Activated T-helper 9 cell treated with anti-CD3 and anti-CD28 coated beads, Interleukin-2, amount 50 U/mL, for 16 hours (primary cell): ENCODE measurements at places on chromosomes 4 and X.

DNA sequence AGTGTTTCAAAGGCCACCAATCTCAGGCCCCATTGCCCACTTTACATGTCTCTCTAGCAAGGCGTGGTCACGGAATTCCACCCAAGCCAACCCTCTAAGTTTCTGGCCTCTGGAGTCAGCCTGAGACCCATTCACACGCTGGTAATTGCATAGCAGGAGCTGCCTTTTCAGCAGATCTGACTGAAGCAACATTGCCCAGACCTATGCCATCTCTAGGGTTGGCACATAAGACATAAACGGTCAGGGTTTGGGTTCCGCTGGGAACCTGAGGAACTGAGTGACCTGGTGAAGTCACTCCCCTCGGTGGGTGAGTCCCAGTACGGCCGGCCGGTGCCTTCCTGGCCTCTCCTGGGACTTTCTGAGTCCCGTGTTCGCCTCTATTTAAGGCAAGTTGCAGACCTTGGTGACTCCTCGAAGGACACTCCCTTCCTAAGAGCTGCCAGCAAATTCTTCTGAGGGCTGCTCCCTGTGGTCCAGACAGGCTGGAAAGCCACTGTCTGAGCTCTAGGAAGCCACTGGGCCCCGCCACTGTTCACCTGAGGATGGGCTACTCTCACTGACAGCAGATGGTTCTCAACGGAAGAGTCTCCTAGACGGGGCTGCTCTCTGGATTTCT, 15.9 kb downstream of the CTAG1A start:
- no peak for DNase-seq

DNA sequence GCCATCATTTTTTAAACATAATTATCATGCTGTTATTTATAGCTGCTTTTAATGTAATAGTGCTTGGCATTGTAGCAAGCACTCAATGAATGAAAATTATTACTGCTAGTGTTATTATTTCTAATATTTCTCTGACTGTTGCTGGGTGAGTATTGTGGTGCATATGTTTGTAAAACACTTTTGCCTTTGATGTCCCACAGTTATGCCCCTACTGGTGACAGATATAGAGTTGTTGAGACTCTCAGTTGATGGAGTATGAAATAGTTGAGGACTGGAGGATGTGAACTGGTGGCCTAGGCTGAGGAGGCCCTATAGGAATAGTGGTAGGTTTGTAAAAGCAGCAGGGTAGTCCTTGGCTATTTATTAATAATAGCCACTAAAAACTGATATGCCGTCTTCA, 9.6 kb downstream of the INTS6L start:
- no peak for DNase-seq

DNA sequence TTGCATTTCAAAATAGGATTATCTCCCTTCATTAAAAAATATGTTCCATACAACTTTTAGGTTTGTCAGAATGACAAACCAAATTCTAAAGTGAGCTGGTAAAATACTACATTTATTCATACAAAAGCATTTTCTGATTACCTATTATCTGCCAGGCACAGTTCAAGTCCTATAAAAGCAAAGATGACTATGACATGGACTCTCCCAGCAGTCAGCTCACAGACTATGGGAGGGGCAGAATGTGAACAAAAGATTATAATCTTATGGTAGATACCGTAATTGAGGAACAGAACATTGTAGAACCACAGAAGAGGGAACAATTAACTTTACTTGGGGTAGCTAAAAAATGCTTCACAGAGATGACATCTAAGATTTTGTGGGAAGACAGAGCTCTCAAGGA, 12.4 kb downstream of the PAQR3 start:
- DNase-seq: no peak

- no peak for DNase-seq
Measured at GRCh38 chrX:107323786-107324492, 117.5 kb downstream of the DNAAF6 start.

DNA sequence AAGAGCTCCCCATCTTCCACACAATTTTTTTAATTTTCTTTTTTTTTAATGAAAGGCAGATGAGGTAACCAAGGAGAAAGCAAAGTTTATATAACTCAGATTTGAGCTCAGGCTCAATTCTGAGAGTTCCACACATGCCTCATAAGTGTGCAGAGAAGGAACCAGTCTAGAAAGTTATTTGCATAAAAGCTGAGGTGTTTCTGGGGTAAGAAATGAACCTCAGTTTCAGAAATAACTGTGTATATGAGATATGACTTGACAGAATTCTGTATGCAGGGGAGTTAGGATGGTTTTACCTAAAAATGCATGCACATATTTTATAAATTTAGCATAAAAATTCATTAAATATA, 51.3 kb downstream of the DTHD1 start:
- no peak for DNase-seq

DNA sequence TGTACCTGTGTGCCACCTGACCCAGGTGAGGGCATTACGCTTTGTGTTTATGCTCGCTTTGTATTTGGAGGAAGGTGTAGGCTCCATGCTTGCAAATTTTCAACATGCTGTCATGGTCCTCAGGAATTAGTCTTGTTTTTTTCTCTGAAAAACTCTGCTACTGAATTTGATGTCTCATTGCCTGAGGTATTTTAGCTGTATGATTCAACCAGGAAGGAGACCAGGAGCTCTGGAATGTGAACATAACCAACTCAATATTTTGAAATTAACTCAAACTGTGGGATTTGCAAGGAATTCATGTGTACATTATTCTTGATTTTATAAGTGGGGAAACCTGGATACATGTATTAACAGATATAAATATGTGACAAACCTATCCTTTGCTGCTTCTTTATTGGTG, 134.1 kb downstream of the SLC4A4 start:
- DNase-seq: no peak

DNA sequence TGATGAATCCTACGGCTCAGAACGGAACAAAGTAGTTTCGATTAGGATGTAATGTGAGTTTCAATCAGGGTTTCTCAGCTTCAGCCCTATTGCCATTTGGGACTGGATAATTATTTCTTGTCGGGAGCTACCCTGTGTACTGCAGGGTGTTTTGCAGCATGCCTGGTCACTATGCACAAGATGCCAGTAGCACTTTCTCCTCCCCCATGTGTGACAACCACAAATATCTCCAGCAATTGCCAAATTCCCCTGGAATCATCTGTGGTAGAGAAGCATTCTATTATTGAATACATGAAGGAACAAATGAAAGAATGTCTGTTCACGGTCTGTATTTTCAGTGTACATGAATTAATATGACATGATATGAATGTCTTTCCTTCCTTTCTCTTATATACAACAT, 782.9 kb upstream of the FTHL17 start:
- DNase-seq: no peak

DNA sequence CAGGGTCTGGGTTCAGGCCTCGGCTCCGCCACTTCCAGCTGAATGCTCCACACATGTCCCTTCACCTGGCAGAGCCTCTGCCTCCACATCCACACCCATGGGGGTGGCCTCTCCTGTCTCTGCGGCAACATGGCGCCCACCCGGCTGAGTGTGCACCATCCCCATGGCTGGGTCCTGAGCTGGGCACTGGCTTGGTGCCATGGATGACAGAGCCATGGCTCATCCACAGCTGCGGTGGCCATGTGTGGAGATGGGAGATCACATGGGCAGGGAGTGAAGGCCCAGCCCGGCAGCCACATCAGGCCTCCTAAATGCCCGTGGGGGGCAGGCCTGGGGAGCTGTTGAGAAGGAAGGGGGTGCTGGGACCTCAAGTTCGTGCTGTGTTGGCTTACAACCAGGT, 213.7 kb downstream of the AFAP1 start:
- no peak for DNase-seq

- DNase-seq: no peak
Measured at GRCh38 chr4:26083987-26084386, 170.0 kb downstream of the SMIM20 start.

- DNase-seq: no peak
Measured at GRCh38 chr4:111556141-111556781, 589.0 kb upstream of the FAM241A start.

- no peak for DNase-seq
Measured at GRCh38 chr4:7956934-7957656, 17.4 kb upstream of the AFAP1 start.

- no peak for DNase-seq
Measured at GRCh38 chr4:87758270-87758669, 41.1 kb upstream of the IBSP start.

DNA sequence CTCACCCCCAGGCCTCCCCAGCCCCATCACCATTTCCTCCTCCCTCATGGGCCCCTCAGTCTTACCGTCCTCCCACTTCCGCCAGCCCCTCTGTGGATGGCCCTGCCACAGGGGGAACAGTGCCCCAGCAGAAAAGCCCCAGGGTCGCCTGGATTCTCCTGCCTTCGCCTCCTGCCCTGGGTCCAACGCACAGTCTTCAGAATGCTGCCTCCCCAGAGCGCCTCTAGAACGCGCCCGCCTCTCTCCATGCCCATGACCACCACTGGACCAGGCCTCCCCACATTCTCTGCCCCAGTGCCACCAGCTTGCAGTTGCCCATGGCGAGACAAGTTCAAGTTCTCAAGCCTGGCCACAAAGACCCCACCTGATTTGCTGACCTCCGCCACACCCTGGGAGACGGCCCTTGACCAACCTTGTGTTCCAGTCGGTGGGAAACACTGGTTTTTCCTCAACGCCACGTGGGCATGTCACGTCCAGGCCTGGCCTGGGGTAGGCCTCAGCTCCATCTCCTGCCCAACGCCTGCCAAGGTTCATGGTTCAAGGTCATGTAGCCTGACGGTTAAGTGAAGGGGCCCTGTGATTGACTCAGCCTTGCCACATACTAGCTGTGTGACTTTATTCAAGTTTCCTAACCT, 634 bp upstream of the PLXNB3 start:
- DNase-seq: no peak

DNA sequence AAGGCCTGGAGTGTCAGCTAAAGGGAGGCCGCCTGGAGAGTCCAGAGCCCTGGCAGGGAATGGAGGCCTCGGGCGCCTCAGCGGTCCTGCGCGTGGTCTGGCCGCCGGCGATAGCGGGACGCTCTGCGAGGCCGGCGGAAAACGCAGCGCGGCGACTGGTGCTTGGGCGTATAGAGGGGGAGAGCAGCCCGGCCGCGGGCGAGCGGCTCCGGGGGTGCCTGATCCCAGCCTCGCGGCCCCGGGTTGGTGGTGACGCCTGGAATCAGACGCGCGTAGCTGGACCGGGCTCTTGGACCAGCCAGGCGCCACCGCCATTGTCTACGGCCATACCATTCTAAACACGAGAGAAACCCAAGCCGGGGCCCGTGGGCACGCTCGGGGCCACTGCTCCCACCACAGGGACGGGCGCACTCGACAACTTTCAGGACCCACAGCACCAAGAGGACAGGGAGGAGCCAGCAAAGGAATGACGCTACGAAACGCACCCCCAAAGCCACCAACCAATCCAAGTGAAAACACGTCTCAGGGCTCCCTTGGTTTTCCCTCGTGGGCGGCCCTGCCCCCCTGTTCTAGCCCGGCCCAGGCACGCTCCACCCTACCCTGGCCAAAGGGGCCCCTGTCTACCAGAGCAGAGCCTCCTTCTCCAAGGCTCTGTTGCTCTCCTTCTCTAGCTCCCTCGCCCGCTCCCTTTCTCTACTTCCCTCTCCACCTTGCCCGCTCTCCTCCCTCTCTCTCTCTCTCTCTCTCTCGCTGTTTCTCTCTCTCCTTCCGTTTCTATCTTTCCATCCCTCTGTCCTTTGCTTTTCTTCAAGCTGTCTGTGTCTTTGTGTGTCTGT, 7.8 kb downstream of the FRG2 start:
- no peak for DNase-seq

DNA sequence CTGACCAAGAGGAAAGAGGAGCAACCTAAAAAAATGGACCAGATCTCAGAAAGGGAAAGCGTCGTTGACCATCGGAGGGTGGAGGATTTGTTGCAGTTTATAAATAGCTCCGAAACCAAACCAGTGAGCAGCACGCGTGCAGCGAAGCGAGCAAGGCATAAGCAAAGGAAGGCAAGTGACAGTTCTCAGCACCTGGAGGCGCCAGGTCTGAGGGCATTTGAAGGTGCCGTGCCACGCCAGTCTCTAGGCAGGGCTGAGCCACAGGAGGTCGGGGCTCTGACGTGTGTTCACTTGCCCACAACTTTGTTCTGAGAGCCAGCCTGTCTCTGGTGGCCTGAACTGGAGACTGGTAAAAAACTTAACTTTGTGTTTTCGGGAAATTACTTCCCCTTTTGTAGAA, 59.7 kb downstream of the TNIP2 start:
- DNase-seq: no peak

DNA sequence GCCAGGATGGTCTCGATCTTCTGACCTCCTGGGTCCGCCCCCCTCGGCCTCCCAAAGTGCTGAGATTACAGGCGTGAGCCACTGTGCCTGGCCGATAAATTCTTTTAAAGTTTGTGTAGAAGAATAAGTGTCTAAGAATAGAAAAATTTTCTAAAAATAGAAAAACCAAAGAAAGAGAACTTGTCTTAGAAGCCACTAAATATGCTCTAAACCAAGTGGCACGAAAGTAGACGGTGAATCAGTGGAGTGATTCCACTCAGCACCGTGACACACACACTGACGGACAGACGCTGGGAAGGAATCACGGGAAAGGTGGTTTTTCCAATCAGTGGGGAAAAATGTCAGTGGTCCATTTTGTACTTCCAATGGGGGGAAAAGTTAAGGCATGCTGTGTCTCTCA, 72.7 kb upstream of the PSAPL1 start:
- DNase-seq: no peak

DNA sequence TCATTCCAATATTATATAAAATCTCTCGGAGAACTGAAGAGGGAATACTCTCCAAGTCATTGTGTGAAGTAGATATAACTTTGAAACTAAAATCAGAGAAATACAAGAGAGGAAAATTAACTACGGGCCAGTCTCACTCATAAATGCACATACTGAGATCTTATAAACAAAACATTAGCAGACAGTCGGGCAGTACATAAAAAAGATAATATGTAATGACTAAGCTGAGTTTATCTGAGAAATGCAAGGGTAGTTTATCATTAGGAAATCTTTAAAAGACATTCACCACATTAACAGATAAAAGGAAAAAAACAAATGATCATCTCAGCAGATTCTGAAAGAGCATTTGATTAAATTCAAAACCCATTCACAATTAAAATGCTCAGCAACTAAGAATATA, 116.7 kb downstream of the NYX start:
- DNase-seq: no peak

DNA sequence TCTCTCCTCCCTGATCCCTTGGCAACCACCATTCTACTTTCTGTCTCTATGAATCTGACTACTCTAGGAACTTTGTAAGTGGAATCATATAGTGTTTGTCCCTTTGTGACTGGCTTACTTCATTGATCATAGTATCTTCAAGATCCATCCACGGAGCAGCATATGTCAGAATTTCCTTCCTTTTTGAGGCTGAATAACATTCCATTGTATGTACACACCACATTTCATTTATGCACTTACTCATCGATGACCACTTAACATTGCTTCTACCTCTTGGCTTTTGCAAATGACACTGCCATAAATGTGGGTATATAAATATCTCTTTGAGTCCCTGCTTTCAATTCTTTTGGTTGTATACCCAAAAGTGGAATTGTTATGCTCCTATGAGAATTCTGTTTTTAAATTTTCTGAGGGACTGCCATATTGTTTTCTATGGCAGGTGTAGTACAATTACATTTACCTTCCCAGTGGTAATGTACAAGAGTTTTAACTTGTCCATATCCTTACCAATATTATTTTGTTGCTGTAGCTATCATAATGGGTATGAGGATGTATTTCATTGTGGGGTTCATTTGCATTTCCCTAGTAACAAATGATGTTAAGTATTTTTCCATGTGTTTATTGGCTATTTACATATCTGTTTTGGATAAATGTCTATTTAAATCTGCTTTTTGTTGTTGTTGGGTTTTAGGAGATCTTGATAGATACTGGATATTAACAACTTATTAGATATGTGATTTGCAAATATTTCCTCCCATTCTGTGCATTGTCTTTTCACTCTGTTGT, 466.1 kb downstream of the C4orf33 start:
- DNase-seq: no peak

GRCh38 chr4:44145868-44146267, 302.7 kb downstream of the KCTD8 start:
- DNase-seq: no peak
